Stimulated activated CD4-positive, alpha-beta T cell treated with anti-CD3 and anti-CD28 coated beads, Interleukin-1b, Interleukin-23, amount 100 ng/mL, for 48 hours (primary cell): ENCODE measurements at places on chromosomes 5 and 9.
A peak's percentile ranks its signal among the peaks of the same experiment; 100 is the strongest.

GRCh38 chr9:95552814-95553546, 36.2 kb upstream of the PTCH1 start:
- DNase-seq: peak; percentile 22

- no peak for DNase-seq
Observed at GRCh38 chr9:100869326-100869725, 159.2 kb upstream of the PLPPR1 start.

DNA sequence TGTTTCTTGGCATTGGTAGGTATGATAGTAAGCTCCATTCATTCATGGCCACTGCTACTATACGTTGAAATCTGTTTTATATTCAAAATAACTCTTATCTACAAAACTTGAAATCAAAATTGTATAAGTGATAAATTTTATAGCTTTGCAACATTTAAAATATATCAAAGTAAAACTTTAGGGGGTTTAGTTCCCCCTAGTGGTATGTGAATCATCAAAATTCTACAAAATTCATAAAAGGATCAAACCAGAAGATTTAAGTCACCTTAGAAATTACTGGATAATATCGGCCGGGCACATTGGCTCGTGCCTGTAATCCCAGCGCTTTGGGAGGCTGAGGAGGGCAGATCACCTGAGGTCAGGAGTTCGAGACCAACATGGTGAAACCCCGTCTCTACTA, 243.0 kb upstream of the CDH18 start:
- DNase-seq: no peak

DNA sequence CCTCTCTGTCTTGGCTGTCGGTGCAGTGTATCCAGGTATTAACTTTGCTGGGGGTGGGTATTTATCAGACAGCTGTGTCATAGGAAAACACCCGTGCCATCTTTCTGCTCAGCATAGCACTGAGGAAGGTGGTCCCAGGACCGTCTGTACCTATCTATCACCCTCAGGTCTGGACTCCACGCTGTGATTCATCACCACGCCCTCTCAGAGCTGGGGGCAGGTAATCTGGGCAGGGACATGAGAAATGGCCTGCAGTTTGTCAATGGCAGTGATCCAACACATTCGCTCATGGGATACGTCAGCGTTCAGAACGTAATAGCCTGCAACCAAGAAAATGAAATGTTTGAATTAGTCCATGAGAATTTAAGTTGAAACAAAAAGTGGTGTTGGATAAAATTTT, 151.6 kb upstream of the MAP1B start:
- DNase-seq: no peak

- no peak for DNase-seq
Observed at GRCh38 chr5:35214051-35214450, 16.2 kb downstream of the PRLR start.

GRCh38 chr5:23136958-23137357, 283.8 kb upstream of the CDH12 start:
- no peak for DNase-seq

DNA sequence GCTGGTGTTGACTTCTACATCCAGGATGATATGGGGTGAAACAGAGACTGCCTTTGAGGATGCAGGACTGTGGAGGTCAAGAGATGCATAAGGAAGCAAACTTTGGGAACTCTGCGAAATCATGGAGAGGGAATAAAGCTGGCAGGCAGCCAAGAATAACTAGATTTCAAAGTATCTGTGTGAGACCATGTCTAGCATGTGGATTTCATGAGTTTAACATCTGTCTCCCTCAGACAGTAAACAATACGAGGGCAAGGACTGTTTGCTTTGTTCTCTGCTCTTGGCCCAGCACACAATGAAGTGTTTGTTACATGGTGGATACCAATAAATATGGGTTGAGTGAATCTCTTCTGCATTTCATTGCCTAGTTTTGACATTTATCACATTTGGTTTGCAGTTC, 71.3 kb downstream of the RASEF start:
- DNase-seq: no peak

DNA sequence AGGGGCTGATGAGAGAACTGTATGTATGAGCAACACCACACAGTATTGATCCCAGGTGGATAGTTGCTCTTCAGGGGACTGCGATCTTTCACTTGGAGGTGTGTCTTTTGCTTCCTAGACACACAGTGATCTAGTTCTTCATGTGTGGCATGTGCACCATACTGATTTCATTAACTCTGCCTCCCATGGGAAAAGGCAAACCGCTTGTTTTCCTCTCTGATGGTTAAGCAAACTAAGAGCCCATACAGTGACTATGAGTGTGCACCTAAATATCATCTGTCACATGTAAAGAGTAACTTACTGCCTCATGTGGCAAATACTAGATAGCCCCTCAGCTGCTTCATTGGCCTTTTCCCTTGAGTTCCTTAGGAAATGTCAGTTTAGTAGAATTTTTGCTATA, 147.3 kb downstream of the TLE4 start:
- DNase-seq: no peak

- no peak for DNase-seq
Observed at GRCh38 chr9:125504616-125505015, 202.4 kb downstream of the MAPKAP1 start.
